IMR-90 (cell line): ENCODE measurements at places on chromosomes 7 and 10.

DNA sequence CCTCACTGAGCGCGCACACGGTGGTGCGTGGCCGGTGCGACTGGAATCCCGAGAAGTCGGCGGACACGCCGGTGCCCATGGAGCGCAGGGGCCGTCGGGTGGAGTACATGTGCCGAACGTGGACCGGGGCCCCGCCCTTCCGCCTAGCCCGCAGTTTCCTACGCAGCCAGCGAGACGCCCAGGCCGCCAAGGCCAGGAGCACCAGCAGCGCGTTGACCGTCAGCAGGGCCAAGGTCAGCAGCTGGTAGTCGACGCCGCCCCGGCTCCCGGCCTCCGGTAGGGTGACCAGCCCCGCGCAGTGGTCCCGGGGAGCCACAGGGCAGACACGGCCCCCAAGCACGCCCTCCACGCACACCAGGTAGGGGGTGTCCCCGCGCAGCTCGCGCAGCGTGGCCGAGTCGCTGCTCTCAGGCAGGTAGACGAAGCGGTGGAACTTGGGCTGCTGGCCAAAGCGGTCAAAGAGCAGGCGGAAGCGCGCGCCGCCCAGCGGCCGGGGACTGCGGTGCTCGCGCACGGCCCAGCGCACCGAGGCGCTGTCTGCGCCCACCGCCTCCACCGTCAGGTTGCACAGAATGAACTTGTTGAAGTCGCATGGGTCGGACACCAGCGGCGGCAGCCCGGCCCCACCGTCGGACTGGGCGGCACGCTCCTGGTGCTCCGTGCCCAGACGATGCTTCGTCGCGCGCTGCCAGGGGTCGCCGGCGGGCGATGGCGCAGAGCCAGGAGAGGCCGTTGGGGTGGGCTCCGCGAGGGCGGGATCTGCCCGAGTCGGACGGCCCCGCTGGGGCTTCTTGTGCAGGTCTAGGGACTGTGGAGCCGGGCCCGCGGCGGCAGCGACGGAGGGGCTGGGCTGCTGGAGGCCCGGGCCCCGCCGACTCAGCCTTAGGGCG, 2.2 kb downstream of the TRIL start:
- peak; percentile 4 for DNase-seq

- no peak for DNase-seq
These were observed 299.0 kb downstream of the TNS3 start for GRCh38 chr7:47282790-47283496.

DNA sequence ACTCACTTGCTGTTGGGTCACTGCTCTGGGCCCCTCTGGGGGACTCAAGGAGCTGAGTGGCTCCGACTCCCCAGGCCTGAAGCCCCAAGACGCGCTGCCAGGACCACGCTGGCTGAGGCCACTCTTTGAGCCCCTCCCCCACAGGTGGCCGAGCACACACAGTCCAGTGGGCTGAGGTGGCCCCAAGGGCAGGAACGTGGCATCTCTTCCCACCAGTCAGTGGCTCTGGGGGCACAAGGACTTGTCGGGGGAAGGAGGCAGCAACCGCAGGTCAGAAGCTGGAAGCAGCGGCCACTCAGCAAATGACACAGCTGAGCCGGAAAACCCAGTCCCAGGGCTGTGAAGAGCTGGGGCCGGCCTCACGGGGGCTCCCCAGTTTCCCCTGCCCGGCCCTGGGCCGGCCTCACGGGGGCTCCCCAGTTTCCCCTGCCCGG, 24.1 kb downstream of the GRIFIN start:
- no peak for DNase-seq

- DNase-seq, result no peak
These were observed 94.0 kb downstream of the MMRN2 start for GRCh38 chr10:86863484-86863842.

DNA sequence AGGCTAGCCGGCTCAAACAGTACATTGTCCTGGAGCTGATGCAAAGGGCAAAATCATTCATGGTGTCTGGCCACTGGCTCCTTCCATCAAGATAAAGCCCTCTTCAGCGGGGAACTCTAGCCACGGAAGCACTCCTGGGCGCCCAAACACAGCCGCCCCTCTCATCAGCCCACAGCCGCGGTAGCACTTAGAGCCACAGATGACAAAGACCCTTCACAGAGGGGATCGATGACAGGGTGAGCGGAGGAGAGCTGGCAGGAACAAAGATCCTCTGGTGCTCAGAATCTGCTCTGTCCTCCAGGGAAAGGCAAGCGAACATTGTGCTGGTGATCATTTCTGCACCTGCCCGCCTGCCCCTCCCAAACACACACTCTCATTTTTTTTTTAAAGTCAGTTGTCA, 222.2 kb upstream of the NRP1 start:
- DNase-seq, result no peak

DNA sequence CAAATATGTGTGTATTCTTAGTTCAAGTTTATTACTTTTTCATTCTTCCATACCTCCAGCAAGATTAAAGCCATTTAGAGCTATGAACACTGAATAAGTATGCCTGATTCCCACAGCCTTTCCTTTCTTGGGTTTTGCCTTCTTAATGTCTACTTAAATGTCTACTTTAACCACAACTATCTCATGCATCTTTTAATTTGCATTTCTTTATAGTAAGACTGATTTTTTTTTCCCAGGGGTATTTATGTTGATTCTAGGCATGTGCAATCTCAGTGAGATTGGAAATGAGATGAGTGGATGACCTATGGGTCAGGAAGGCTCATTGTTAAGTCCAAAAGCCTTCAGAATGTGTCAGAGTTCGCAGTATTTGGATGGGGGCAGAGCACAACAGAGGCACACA, 3.6 kb downstream of the PCBD1 start:
- DNase-seq, result peak; percentile 18

- no peak for DNase-seq
These were observed 29.7 kb upstream of the GPAM start for GRCh38 chr10:112213098-112213823.

DNA sequence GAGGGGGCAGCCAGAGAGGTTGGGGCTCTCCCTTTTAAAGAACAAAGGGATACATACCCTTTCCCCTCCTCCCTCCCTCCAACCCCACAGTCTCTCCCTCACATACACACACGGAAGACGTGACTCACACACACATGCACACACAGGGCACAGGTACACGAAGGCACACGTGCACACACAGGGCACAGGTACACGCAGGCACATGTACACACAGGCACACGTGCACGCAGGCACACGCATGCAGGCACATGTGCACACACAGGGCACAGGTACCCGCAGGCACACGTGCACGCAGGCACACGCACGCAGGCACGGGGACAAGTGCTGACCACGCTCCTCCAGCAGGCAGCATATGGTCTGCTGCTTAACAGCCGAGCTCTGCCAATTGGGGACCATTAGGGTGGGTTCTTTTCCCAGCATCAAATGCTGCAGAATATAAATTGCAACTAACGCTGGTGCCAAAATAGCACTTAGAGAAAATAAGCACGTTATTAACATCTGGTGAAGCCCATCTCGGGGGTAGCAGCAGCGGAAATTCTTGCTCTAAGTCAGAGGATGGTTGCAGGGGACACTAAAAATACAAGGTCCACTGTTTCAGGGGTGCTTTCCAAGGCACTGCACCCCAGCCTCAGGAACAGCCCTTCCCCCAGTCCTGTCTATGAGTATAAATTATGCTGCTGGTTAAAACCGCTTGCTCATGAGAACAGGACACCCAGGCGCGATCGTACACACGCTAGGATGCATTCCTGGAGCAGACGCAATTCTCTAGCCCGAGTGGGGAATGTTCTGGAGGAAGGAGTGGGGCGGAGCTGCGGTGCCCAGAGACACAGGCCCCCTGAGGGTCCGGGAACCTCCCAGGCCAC, 55.2 kb upstream of the TNRC18 start:
- DNase-seq, result peak; percentile 31

DNA sequence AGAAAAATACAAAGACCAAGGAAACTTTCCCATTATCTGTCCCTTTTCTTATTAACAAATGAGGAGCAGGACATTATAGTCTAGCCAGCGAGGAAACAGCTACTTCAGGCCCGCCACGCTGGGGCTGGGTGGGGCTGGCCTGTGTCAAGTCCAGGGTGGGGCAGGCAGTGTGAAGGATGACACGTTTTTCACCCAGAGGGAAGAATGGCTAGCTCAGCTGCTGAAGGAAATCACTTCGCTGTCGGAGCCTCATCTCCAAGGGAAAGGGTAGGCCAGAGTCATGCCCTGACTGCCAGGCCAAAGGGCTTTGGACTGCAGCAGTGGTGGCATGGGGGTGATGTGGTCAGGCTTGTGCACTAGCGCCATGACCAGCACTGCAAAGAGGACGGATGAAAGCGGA, 24.4 kb downstream of the COL13A1 start:
- DNase-seq, result no peak

- DNase-seq, result no peak
These were observed 138.9 kb upstream of the COBL start for GRCh38 chr7:51455513-51455912.

DNA sequence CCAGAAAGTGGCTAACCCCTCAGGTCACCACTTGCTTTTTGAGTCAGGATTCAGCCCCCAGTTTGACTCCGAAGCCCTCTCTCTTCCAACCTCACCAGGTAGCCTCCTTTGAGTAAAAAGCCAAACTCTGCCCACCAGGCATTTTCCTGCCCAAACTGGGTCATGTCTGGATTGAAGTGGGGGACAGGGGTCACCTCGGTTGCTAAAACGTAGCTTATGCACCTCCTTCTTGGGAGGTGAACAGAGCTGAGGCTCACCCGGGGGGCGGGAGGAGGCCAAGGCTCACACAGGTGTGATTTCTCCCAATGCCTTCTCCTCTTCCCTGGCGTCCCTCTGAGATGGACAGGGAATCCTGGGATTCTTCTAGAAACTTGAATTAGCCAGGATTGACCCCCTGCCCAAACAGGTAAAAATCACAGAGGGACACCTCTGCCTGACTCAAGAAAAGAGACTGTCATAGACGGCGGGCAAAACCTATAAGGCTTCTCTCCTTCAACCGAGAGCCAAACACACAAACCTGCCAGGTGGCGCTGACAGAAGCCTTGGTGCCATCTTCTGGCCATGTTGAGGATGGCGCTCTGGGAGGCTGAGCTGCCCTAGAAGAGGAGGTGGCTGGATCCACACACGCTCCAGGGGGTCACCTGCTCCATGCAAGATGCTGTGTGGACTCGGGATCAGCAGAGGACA, 51.6 kb downstream of the PRLHR start:
- DNase-seq, result peak; percentile 5

GRCh38 chr10:25641595-25641994, 292.4 kb upstream of the MYO3A start:
- DNase-seq, result no peak

- no peak for DNase-seq
These were observed at the start of gene KCNMA1 for GRCh38 chr10:77637532-77638320. TSS of gene KCNMA1 (minus strand) at chr10:77637808.

- no peak for DNase-seq
These were observed 64.6 kb downstream of the PDE1C start for GRCh38 chr7:32005577-32005976.

DNA sequence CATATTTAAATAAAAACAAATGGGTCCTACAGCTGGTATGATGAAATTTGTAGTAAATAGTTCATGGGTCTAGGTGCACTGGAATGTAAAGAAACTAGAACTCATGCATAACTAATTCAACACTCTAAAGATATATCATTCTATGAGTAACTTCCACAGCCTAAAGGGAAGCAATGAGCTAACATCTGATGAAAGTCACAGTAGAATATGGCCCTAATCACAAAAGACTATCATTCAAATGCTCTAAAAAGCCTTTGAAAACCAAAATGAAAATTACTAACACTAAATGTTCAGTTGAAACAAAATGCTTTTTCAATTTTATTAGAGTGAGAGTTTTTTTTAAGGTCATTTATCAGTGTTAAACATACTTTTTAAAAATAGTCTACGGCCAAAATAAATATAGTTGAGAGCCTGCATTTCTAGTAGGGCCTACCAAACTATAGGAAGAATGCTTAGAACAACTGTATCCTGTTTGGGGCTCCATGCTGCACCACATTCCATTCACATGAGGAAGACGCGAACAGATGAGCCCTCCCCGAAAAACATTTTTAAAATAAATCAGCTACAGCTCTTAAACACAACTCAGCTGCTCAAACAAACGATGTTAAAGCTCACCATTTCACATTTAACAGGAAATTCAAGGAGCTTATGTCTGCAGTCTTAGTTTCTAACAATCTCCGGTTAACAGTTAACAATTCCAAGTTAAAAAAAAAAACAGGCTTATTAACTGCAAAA, 134.5 kb downstream of the NRBF2 start:
- DNase-seq, result peak; percentile 94

DNA sequence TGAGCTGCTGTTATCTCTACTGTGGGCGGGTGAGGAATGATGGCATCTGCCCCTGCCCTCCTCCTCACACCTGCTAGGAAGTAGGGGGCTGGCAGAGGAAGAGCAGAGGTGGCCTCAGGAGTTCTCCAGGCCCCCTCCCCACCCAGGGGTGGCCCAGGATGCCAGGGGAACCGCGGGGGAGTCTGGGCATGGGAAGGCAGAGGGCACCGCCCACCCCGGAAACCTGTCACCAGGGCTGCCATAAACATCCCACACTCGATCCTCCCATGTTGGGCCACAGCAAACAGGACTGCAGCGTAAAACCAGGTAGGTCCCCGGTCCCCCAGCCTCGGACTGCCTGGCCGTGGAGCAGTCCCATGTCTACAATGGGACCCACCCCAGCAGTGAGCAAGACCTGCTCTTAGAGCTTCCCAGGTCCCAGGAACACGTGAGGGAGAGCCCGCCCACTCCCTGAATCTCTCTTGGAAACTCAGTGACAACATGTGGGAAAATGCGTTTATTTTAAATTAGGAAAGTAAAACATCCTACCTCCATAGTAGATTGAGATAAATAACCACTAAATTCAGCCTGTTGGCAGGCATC, 23.4 kb downstream of the EBF3 start:
- no peak for DNase-seq

DNA sequence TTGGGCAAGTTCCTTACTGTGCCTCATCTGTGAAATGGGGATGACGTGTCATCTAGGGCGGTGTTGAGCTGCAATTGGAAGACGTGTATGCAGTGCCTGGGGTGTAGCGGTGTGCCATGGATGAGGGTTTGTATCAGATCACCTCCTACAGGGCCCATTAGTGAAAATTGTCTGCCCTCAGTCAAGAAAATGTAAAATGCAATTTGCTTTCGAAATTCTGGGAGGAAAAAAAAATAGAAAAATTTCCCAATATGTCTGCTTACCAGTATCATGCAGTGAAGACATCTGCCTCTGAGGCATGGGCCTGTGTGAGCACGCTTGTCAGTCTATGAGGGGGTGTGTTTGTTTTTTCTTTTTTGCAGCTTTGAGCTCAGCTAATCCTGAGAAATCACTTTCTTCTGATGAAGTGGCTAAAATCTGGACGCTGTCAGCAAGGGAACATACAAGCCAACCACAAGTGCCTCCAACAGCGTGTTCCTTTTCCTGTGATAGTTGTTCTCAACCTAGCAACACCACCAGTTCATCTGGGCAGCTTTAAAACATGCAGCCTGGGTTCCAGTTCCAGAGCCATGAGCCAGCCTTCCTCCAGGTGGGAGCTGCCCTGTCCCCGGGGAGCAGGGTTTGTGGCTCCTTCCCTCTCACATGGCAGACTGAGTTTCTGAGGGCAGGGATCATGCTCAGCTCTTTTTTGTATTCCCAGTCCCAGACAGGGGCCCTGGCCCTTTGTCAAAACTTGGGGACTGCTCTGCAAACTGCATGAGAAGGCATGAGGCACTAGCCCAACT, 10.3 kb downstream of the FAM241B start:
- DNase-seq, result no peak

- peak; percentile 70 for DNase-seq
These were observed 22.6 kb upstream of the DLG5 start for GRCh38 chr10:77949167-77949566.
